SK-N-SH (cell line): ENCODE measurements at places on chromosomes 12 and 14.

GRCh38 chr14:27278341-27278740 lies 680.5 kb upstream of the NOVA1 start:
- DNase-seq: no peak

GRCh38 chr14:68137704-68138619 lies 318.4 kb downstream of the RAD51B start:
- DNase-seq: peak; percentile 5

- DNase-seq: no peak
Observed at GRCh38 chr14:62428429-62429203, 616.6 kb downstream of the KCNH5 start.

DNA sequence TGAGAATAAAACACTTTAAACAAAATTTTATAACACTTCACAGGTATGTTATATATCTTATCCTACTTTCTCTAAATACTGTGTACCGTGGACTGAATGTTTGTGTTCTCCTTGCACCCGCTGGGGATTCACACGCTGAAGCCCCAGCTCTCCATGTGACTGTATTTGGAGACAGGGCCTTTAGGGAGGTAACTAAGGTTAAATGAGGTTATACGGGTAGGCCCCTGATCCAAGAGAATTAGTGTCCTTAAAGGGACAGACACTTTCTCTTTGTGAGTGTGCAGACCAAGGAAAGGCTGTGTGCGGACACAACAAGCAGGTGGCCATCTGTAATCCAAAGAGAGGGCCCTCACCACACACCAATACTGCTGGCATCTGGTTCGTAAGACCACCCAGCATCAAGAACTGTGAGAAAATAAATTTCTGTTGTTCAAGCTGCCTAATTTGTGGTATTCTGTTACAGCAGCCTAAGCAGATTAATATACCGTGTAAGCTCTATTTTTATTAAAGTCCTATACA lies 70.1 kb upstream of the TTC7B start:
- DNase-seq: no peak

DNA sequence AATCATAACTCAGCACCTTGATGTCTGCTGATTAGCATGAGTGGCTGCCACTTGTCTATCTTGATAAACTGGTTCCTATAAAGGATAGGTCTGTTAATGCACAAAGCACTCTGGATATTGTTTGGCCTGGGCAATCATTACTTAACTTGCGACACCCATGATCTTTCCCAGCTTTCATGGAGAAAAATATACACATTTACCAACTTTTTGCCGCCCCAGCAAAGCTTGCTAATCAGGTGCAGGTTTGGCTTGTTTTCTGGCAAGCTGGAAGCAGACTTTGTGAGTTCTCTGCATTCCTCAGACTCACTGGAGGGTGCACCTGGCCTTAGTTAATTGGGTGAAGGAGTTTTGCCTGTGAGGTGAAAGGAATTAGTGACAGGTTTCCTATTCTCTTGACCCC lies 1126.4 kb upstream of the FLRT2 start:
- no peak for DNase-seq

DNA sequence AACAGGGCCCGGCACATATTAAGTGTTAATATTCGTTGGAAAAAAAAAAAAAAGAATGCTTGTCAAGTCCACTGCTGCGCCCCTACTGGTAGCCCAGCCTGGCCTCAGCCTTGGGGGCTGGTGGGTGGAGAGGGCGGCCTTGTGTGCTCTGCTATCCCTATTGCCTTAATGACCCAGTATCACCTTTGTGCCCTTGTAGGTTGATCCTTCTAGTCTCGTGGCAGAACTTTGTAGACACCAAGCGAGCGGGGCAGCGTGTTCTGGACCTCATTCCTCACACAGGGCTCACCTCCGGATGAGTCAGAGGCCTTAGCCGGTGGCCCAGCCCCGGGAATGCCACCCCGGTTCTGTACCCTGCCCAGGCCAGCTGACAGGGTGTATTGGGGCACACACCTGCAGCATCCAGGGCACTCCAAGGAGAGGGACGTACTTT lies 1.8 kb upstream of the RCOR1 start:
- DNase-seq: peak; percentile 53

- no peak for DNase-seq
Observed at GRCh38 chr14:96064866-96065265, 25.7 kb downstream of the C14orf132 start.

DNA sequence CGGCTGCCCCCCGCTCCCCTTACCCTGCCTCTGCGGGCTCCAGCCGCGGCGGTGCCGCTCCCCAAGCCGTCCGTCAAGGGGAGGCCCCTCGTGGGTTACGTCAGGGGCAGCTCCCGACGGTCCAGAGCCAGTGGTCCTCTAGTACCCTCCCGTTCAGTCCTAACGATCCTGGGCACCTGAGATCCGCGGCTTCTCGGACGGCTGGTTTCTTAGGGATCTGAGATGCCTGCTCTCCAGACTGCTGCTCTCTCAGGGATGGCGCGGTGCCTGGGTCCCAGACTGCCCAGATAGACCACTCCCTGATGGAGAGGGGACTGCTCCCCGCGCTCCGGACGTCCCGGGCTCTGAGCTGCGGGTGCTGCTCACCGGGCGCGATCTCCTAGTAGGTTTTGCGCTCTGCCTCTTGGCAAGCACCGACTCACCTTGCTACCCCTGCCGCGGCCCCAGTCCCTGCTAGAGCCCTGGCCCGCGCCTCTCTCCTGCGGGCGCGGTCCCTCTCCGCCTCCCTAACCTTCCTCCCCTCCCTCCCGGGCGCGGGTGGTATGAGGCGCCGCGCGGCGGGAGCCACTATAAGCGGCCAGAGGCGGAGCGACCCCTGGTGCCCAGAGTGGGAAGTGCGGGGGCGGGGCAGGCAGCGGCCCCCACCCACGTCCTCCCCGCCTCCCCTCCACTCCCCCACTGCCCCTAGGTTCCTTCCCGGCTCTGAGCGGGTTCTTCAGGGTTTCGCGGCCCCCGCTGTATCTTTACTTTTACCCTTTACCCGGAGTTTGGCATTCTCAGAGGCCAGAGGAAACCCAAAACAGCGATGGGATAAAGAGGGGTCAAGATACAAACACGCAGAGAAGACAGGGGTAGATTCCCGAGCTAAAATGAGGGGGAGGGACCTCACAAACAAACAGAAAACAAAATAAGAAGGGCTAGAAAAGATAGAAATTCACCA lies at the start of gene C1QL4:
Gene C1QL4 (minus strand): TSS at position 544 of the 940 bp plus-strand sequence. CDS start 711 bp downstream, outside the sequence.
- peak; percentile 99 for DNase-seq

DNA sequence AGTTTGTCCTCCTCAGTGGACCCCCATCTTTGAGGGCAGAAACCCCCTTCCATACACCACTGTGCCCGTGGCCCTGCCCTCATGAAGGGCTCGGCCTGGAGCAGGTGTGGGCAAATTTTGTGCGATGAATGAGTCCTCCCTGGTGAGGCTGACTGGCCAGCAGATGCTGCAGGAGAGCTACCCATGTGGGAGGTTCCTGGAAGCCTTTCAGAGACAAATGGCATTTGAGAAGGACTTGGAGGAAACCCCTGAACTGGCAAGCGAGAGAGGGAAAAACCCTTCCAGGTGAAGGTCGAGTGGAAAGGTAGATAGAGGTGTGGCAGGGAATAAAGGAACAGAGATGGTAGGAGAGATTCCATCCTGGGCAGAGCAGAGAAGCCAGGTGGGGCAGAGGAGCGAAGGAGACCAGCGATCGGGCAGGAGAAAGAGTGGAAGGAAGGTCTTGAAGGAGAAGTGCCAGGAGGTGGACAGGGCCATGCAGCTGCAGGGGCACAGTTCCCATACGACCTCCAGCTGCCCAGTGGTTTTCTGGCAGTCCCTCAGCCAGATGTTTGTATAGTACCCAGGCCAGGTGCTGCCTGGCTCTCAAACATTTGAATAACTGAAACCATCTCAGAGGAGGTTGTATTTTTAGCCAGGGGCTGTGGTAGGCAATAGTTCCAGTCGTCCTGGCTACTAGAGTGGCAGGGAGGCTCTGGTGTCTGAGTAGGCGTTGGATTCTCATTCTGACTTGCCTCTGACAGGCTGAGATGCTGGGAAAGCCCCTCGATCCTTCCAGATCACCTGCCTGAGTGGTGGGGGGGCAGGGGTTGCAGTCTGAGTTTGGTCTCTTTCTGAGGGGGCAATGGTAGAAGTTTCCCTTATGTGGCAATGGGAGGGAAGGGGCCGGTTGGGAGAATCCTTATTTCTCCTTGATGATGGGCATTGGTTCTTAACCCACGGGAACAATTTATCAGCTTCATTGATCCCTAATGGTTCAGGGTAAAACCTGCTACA lies 40.1 kb downstream of the FBXL14 start:
- DNase-seq: no peak

GRCh38 chr12:61524851-61525250 lies 735.4 kb upstream of the USP15 start:
- DNase-seq: no peak

GRCh38 chr12:47082796-47083621 lies 3.2 kb upstream of the AMIGO2 start:
- DNase-seq: no peak

- no peak for DNase-seq
Observed at GRCh38 chr12:24111086-24111485, 161.6 kb upstream of the SOX5 start.

DNA sequence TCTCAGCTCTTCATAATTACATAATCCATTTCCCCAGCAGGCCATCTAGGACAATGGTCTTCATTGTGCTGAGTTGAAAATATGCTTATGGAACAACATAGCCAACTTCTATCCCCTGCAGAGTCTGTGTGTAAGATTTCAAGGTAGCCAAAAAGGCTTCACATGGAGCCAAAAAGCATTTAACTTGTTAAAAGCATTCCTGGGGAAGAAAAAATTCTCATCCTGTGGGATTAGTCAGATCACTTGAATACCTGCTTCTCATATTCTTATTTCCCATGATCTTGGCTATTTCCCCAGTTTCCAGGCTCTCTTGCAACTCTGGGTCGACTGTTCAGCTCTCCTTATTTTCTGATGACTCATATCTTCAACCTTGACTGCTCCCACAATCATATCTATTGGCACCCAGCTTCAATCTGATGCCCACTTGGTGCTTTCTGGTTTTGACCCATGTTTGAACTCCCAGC lies 178.9 kb downstream of the KLHL28 start:
- no peak for DNase-seq
